AG04450 (cell line): ENCODE measurements at places on chromosomes 3 and 15. TPM values are rescaled to one million over a fixed set of nuclear protein-coding genes. Genes with fewer than 3 reads are reported as not detected.

DNA sequence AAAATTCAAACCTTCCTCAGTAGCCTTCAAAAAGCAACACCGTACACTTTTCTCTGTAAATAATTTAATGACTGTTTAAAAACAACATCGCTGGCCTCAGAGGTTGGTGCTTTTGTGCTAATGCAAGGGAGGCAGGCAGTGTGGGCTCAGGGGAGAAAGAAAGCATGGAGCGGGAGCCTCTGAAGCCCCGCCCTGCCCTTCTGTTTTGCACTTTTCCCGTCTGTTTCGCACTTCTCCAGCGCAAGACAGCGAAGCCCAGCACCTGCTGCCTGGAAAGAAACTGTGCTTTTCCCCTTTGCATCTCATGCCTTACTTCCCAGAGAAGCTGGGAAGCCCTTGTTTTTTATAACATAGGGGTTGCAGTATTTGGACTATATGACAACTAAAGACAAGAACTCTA, 23.1 kb downstream of the TRPM1 start:
- no peak for DNase-seq

DNA sequence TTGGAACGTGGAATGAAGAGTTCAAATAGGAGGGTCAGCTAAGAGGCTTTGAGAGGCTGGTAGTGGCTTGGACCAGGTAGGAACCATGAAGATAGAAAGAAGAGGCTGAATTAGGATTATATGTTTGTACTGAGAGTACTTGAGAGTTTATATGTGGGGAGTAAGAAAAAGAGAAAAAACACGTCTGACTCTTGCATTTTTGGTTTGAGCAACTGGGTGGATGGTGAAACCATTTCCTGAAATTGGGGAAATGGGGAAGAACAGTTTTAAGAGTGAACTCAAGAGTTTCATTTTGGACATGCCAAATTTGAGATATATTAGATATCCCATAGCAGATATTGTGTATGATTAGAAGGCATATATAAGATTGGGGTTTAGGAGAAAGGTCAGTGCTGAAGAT, 92.9 kb upstream of the TNIK start:
- no peak for DNase-seq

GRCh38 chr15:49901996-49902684, 216.9 kb downstream of the ATP8B4 start:
- DNase-seq = no peak

DNA sequence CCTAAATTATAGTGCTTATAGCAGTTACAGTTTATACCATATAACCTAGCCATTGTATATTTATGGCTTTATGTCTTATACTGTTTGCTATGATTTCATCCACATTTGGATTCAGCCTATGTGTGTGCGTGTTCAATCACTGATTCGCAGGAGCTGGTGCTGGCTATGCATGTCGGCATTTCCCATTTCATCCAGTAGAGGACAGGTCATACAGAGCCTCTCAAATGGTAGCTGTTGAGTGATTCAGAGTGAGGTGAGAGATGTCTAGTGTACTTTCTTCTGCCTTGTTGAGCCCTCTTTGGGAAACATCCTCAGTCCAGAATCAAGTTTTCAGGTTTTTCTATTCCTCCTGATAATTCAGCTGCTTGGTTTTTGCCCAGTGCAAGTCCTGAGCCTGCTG, 76.1 kb downstream of the FRMD4B start:
- no peak for DNase-seq

Gene CTDSPL
- polyA plus RNA-seq = 35.7 and 40.4 TPM in 2 replicates

GRCh38 chr3:187804120-187804744, 59.0 kb upstream of the BCL6 start:
- DNase-seq = no peak

Gene PBRM1
- 31.3 and 40.6 TPM in 2 replicates for polyA plus RNA-seq

GRCh38 chr3:58062472-58062871, 54.2 kb downstream of the FLNB start:
- DNase-seq = no peak

- no peak for DNase-seq
Observed at GRCh38 chr15:70024521-70024920, 73.2 kb downstream of the TLE3 start.

- DNase-seq = no peak
Observed at GRCh38 chr15:99098426-99098825, 6.5 kb upstream of the SYNM start.

DNA sequence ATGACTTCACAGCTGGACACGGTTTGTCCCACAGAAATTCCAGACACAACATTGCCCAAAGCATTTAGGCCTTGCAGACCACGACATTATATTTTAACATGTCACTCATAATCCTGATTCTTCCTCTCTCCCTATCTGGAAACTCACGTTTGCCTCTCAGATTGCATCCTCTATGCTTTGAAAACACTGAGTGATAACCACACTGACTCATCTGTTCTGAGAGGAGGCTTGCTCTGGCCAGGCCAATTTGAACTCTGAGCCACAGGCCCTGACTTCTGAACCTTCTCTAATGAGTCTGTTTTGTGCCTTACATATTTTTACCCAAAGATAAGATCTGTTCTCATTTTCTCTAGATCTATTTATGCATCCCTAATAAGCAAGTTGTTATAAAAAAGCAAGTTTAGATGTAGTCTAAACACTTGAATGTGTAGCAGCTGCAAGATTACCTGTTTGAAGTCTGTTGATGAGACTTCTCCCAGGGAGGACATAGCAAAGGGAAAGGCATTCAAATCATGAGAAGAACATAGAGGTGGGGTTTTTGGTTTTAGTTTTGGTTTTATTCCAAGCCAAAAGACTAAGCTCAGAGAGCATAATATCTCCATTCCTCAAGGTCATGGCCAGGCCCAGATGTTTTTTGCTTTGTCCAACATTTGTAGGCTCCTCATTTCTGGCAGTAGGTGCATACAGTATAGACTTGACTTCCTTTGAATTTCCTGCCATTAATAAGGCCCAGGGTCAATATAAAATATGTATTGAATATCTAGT, 234.4 kb upstream of the LRTM1 start:
- DNase-seq = no peak

Gene MEIS2
- 31.7 and 33.4 TPM in 2 replicates for polyA plus RNA-seq

Gene STARD5
- 19.0 and 20.5 TPM in 2 replicates for polyA plus RNA-seq

DNA sequence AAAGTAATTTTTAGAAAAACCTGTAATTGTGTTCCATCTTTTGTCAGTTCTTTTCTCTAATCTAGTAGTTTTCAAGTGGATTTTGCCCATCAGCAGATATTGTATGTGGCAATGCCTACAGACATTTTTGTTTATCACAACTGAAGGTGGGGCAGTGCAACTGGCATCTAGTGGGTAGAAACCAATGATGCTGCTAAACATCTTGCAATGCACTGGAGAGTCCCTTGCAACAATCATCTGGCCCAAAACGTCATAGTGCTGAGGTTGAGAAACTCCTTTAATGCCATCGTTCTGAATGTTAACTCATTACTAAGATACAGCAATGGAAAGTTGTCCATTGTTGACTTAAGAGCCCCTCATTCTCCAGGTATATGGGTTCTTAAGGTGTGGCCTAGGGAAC, 80.1 kb downstream of the BTD start:
- DNase-seq = no peak

- no peak for DNase-seq
Observed at GRCh38 chr3:106294121-106294520, 425.3 kb upstream of the CBLB start.

DNA sequence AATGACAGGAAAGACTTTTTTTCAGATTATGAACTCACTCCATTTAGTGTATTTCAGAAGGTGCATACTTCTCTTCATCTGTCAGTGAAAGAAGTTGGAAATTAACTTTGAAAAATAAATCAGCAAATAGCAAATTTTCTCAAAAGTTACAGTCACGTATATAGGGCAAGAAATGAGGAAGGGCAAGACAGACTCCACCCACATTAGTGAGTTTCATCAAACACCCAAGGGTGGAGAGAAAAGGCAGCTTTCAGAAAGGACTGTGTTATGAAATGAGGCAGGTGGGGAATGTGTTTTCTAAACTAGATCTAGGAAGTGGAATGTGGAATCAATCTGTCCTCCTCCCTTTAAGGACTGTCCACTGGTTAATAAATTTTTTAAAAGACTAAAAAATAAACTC, 2.9 kb downstream of the SLC22A13 start:
- no peak for DNase-seq

DNA sequence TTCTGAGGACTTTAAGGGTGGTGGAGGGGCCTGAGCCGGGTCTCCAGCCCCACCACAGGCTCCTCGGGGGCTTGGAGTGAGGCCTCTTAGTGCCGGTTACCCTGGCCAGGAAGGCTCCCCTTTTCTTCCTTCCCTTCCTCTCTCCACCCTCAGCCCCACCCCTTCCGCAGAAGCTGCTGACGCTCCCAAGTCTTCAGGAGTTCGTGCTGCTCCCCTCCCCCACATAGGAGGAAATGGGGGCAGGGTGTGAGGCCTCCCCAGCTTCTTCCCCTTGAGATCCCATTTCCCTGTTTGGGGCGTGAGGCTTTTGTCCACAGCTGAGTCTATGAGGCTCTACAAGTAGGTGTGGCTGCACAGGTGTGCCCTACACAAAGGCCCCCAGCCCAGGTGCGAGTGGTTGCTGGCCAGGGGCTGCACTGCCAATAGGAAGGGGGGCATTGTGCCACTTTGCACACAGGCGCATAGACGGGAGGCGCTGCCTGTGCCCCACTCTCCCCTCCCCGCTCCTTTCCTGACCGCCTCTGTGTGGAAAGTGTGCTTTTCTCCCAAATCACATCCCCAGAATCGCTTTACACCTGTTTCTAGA, 915 bp upstream of the CALML4 start:
- no peak for DNase-seq

GRCh38 chr3:47056705-47057104, 77.2 kb downstream of the NBEAL2 start:
- DNase-seq = no peak

- DNase-seq = no peak
Observed at GRCh38 chr3:149152420-149152819, 23.0 kb downstream of the HPS3 start.

DNA sequence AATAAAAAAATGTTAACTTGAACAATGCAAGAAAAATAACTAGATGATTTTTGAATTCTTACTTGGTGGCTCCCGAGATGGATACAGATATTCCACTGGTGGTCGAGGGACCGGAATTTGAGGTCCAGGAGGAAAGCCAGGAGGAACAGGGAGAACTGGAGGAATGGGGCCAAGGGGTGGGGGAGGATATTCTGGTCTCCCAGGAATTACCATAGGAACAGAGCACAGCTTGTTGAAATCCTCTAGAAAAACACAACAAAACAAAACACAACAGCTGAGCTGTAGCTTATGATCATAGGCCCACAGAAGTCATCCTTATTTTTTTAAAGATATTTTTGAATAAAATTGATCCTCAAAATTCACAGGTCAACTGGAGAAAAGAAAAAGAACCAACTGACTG, 129.4 kb downstream of the FBN1 start:
- DNase-seq = no peak

Gene DNAJA4
- polyA plus RNA-seq = 2.1 and 2.5 TPM in 2 replicates

DNA sequence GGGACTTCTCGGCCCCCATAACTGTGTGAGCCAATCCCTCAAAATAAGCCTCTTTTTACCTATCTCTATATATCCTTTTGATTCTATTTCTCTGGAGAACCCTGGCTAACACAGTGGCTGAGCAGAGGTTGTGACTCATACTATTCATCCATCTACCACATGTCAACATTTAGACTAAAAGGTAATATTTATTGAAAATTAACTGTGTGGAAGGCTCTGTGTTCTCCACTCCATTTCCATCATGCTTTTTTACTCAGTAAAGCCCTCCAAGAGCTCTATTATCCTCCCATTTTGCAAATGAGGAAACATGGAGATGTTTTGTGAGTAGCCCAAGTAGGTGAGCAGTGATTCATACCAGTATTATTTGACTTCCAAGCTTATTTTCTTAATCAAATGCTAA, 217.9 kb upstream of the DCBLD2 start:
- no peak for DNase-seq

DNA sequence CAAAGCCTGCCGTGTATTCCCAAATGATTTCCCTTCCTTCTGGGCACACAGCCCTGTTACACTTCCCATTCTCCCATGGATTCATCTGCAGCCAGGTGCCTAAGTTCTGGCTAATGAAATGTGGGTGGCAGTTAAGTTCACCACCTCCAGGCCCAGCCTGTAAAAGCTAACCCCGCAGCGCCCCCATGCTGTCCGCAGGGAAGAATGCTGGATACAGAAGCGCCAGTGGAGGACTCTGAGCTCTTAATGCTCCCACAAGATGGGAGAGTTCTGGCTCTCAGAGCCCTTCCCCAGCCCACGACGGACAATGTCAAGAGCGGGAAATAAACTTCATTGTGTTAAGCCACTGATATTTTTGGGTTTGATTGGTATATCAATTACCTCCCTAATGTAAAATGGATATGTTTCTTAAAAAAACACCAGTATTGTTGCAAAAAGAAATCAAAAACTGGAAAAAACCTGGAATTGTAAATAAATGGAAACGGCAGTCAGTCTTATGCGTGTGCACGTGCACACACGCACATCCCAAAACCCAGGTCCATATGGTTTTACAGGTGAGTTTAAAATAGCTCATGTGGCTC, 37.7 kb upstream of the FGD5 start:
- DNase-seq = peak; percentile 3

DNA sequence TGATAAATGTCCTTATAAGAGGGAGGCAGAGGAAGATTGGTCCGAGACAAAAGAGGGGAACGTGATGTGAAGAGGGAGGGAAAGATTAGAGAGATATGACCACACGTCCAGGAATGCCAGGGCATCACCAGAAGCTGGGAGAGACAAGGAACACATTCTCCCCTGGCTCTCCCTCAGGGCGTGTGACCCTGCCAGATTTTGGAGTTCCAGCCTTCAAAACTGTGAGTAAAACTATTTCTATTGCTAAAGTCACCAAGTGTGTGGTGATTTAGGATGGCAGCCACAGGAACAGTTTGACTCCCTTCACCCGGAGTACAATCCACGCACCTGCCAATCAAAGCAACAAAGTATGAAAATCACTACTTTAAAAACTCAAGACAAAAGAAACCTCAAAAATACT, 32.1 kb upstream of the TJP1 start:
- no peak for DNase-seq

Gene LTK
- 0.09 and 0.20 TPM in 2 replicates for polyA plus RNA-seq

- no peak for DNase-seq
Observed at GRCh38 chr3:29310865-29311264, 30.0 kb downstream of the RBMS3 start.
